Stimulated activated CD8-positive, alpha-beta memory T cell treated with anti-CD3 and anti-CD28 coated beads, Interleukin-7, amount 100 ng/mL, for 4 hours (primary cell): ENCODE measurements at places on chromosomes 12 and 14.
A peak's percentile ranks its signal among the peaks of the same experiment; 100 is the strongest.

DNA sequence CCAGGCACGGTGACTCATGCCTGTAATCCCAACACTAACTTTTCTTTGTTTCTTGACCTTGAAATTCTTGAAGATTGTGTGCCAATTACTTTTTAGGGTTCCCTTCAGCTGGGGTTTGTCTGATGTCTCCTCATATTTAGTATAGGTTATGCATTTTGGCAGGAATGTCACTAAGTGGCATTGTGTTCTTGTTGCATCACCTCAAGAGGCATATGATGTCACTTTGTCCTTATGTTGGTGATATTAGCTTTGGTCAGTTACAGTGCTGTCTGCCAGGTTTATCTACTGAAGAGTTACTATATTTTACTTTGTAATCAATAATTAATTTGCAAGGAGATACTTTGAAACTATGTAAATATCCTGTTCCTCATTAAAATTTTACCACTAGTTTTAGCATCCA is 61.0 kb upstream of the BTG1 start:
- no peak for DNase-seq

DNA sequence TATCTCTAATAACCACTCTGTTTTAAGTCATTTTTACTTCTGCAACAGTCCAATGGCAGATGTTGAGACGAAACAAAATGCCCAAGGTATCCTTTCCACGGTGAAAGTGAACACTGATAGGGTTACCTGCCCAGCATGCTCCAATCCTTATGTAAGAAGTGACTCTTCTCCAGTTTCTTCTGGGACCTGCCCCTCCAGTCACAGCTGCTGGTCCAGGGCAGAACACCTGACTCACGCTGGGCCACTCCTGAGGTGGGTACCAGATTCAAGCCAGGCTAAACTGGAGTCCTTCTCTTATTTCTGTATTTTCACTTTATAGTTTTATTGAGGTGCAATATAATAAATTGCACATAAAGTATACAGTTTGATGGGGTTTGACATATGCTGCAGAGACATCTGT is 16.7 kb downstream of the NT5DC3 start:
- DNase-seq, result no peak

DNA sequence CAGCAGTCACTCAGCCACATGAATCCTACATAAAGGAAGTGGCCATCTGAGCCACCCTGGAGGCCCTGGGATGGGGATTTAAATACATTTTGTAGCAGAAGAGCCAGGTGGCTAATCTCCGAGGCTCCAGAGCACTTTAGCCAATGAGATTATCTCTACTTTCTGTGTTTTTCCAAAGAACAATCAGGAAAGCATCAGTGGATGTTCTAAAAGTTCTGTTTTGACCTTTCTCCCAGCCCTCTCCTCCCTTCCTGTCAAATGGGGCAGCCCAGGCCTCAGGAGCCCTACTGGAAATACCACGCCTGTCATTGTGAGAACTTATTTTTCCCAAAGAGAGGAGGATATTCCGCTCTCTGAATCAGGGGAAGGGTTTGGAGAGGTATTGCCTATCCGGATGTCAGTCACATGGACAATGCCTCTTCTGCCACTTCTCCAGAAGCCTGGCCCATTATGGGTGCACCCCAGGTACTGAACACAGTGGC is 336.8 kb upstream of the FKBP4 start:
- no peak for DNase-seq

DNA sequence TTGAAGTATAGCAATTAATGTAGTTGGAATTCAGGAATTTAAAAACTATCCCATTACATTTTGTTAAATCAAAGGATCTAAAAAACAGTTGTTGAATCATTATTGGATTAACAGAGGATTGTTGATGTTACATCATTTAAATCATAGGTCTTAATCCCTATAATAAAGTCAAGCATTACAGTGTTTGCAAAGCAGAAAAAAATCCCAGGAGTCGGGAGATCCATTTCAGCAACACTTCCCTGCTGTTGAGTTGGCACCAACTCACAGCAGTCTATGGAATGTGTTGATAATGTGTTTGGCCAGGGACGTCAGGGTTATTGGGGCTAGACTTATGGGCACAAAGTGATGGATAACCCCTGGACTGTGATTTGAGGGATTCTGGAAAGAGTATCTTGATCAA is 99.1 kb upstream of the TMTC1 start:
- no peak for DNase-seq

DNA sequence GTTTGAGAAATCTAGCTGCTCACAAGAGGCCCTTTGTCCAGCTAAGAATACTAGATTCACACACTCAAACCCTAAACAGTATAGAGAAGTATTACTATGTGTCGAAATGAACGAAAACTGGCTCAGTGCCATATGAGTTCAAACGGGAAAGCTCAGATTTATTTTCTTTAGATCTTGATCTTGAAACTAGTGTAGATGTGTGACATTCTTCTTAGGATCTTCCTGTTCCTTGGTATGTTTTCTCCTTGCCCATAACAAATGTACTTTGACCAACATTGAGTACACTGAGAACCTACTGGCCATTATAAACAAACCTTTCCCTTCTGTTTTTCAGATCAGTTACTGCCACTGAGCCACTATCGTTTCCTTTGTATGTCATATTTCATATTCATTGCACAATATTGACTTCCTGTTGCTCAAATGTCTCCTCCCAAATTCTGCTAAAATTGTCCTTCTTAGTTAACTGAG is 21.3 kb downstream of the MYBPC1 start:
- no peak for DNase-seq

DNA sequence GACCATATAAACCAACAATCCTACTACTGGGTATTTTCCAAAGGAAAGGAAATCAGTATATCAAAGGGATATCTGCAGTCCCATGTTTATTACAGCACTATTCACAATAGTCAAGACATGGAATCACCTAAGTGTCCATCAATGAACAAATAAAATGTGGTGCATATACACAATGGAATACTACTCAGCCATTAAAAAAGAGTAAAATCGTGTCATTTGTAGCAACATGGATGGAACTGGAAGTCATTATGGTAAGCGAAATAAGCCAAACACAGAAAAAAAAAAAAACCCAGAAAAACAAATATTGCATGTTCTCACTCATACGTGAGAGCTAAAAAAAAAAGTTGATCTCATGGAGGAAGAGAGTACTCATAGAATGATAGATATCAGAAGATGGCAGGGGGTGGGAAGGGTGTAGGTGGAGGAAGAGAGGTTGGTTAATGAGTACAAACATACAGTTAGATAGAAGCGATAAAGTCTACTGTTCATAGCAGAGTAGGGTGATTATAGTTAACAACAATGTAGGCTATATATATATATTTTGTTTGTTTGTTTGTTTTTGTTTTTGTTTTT is 49.3 kb downstream of the BCAT1 start:
- DNase-seq, result no peak

DNA sequence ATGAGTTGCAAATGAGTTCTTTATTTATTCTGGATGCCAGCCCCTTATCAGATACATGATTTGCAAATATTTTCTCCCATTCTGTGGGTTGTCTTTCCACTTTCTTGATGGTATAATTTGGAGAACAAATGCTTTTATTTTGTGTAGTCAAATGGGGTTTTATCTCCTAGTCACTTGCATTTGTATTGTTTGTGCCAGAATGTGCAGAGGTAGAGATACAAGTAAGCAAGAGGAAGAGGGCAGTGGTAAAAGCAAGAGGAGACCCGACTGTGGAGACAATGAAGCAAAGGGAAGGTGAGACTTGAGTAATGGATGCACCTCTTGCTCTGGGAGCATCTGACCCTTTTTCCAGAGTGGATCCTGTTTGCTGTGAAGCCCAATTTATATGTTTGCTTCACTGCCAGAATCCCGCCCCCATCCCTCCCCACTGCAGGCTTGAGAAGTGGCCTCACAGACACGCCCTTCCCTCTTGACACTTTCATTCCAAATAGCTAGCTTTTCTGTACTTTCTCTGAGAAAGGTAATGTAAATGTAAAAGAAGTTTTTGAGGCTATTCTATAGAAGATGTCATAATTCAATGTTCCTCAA is 786 bp upstream of the PFKM start:
- no peak for DNase-seq

GRCh38 chr12:67714648-67715047 is 66.1 kb downstream of the DYRK2 start:
- DNase-seq, result no peak

GRCh38 chr12:110105159-110105558 is 19.0 kb upstream of the IFT81 start:
- DNase-seq, result no peak

DNA sequence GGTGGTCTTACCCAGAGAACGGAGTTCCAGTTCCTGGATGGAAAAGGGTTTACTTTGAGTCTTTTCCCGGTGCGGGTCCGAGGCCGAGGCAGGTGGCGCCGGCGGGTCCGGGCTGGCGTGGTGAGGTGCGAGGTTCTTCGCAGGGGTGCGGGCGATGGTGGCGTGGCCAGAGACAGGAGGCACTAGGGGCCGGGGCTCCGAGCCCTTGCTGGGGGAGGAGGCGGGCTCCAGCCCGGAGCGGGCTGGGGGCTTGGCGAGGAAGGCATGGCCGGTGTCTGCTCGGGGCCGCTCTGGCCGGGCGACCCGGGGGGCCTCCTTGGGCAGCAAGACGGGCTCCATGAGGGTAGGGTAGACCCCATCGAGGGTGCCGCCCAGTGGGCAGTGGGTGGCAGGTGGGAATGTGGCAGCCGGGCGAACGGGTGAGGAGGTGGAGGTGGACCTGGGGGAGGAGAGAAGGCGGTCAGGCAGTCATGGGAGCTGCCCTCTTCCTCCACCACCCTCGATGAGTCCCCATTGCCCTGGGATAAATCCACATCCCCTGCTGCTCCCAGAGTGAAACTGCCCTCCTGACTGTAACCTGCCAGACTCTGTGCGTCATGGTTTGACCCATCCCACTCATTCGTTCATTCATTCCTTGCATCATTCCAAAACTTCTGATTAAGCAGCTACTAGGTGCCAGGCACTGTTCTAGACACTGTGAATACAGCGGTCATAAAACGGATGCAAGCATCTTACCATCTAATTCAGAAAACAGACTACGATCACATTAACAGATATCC is 42.0 kb downstream of the RFLNA start:
- DNase-seq, result no peak

- DNase-seq, result no peak
Observed at GRCh38 chr12:118541934-118542333, 165.6 kb downstream of the SUDS3 start.

DNA sequence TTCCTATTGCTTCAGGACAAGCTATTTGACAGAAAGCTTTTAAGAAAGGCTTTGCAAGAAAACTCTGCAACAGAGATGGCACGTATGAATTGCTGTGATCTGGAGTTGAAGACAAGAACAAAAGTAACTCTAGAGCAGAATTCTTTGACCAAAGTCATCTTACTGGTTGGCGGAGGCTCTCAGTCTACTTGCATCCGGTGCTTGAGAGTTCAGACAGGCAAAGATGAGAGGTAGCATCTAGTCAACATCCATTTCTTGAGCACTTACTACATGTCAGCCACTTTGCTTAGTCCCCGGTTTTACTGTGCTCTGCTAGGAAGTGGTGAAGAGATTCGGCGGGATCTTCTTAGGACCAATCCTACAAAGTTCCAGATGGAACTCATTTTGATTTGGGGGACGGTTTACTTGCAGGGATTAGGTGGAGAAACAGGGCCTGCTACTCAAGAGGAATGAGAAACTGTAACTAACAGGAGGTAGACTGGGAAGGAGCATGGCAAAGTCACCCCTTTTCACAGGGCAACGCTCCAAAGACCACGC is 404 bp upstream of the CCDC91 start:
- no peak for DNase-seq

DNA sequence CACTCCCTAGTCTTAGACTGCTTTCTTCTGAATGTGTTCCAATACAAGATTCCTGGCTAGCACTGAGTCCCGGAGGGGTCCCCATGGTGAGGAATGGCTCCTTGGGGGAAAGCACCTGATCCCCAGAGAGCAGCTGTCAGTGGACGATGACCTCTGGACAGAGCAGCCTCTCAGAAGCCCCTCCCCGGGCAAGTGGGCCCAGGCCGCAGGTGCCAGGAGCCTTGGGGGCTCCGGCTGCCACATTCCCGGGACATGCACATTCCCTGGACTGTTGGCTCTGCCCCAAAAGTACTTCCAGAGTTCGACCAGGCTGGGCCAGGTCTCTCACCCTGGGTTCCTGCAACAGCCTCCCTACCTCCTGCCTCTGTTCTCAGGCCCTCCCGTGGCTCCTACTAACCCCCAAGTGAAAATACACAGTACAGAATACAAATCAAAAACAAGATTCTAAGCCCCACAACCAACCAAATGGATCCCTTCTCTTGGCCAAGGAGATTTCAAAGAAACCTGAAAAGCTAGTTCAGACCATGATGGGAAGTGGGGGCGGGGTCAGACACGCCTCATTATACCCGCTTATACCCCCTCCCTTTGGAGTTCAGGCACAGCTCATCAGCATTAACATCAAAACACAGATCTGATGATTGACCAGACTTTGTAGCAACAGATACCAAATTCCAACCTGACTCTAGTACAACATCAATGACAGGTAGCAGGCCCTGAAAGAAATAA is 23.3 kb upstream of the BTBD6 start:
- DNase-seq, result no peak

GRCh38 chr12:130932061-130932930 is 21.4 kb upstream of the ADGRD1 start:
- DNase-seq, result no peak

DNA sequence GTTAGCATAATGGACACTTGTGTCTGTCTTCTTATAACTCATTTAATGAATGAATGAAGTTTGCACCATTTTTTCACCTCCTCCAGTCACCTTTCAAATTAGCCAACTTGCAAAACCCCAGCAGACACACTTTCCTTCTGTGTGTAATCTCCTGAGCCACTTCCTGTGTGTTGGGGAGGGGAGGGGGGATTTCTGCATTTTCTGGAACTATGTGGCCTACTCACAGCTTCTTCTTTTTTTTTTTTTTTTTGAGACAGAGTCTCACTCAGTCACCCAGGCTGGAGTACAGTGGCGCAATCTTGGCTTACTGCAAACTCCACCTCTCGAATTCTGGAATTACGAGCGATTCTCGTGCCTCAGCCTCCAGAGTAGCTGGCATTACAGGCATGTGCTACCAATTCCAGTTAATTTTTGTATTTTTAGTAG is 4.1 kb upstream of the SERPINA1 start:
- DNase-seq, result peak; percentile 2

- DNase-seq, result no peak
Observed at GRCh38 chr14:47857646-47858045, 182.2 kb upstream of the MDGA2 start.

GRCh38 chr14:50257732-50258131 is 26.4 kb upstream of the SOS2 start:
- no peak for DNase-seq

GRCh38 chr12:4979737-4980136 is 63.9 kb upstream of the KCNA5 start:
- no peak for DNase-seq

GRCh38 chr14:95524706-95525512 is 8.5 kb upstream of the SYNE3 start:
- no peak for DNase-seq

- peak; percentile 39 for DNase-seq
Observed at GRCh38 chr12:94941440-94941862, 62.0 kb downstream of the NDUFA12 start.

- no peak for DNase-seq
Observed at GRCh38 chr12:45599196-45599595, 130.3 kb upstream of the ARID2 start.
